ENCODE measurements at places on chromosomes 3 and 15.

DNA sequence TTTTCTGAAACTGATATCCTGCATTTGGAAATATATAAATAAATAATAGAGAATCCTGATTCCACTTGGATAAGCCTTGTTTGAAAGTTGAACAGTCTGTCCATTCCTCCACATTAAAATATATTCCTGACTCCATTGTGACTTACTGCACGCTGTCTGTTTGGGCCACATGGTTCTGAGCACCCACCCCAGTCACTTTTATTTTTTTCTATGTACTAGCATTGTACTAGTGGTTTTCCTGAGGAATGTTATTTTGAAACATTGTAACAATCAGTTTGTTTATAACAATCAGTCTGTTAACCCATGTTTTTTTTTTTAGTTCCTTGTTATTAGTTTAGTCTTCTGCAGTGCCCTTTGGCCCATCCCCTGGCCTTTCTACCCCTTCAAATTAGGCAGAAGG is 87.4 kb upstream of the CCNL1 start:
- no peak for DNase-seq

- no peak for DNase-seq
Measured at GRCh38 chr3:88030210-88030609, 28.6 kb downstream of the CGGBP1 start.

DNA sequence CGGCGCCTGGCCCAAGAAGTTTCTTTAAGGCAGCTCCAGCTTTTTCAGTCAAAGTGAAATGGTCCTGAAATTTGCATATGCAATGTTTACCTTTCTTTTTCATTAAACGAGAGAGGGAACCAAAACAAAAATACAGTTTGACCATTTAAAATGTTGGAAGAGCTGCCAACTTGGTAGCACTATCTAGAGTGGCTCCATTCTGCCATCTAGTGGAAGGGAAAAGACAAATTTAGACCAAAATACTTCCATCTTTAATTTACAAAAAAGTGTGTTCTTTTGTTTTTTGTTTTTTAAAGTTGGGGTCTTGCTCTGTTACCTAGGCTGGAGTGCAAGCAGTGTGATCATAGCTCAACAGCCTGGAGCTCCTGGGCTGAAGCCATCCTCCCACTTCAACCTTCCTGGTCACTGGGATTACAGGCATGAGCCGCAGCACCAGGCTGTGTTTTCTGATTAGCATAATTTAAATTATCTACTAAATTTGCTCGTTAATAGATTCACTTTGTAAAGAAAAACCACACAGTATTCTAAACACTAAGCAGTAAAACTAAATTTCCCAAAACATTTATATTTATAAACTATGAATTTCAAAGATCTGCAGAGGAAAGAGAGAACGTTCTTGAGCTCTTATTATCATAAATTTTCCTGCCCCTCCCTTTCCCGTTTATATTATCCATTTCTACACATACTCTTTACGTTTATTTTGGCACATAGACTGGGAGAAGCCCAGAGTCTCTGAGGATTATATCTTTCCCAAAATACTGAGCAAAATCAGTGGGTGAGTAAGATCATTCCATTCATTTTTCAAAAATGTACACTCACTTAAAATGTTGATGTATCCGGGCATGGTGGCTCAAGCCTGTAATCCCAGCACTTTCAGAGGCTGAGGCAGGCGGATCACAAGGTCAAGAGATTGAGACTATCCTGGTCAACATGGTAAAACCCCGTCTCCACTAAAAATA is 15.4 kb upstream of the RFC4 start:
- DNase-seq: peak; percentile 90

- no peak for DNase-seq
Measured at GRCh38 chr3:57876632-57877031, 120.5 kb downstream of the SLMAP start.

- DNase-seq: peak; percentile 44
Measured at GRCh38 chr15:99449514-99449913, 116.3 kb upstream of the MEF2A start.

DNA sequence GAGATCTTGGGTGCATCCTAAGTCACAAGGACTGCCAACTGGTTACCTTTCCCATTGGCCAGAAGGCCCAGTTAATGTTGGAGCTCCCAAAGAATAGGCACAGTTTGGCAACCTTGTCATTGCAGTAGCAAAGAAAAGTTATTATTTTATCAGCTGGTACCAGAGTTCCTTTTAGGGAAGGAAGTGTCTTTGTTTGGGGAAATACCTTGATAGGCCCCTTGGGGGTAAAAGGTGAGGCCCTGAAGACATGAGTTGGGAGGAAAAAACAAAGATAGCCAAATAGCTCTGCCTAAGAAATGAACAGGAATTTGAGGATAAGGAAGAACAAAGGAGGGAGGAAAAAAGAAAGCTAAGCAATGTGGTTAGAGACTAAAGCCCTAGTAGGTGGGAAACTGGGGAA is 85.8 kb downstream of the ANP32A start:
- DNase-seq: no peak

DNA sequence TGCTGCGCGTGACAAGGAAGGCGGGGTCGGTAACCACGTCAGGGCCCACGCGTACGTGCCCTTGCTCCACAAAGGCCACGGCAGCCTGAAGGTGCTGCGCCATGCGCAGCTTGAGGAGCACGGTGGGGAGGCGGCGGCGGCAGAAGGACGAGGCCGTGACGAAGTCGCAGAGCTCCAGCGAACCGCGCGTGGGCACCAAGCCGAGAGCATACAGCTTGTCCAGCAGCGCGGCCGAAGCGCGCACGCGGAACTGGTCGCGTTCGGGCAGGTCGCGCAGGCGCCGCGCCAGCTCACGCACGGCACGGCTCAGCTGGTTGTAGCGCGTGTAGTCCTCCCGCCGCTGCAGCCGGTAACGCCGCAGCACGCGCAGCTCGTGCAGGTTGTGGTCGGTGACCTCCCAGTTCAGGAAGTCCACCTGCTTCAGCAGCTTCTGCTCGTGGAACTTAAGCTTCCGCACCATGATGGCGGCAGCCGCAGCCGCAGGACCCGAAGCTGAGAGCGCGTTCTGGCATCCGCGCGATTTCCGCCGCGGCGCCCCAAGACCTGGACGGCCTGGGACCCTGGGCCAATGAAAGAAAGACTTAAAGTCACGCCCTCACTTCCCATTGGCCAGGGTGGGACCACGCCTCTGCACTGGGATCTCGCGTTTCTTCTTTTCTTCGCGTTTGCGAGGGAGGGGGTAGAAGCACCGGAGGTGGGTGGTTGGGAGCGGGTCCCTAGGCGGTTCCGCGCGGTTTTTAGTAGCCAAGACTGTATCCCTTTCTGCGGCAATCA is at the start of gene IMP3:
IMP3 (minus strand) TSS at position 516 of the 774 bp plus-strand sequence; CDS start at position 460, 56 bp downstream.
- DNase-seq: peak; percentile 98

GRCh38 chr15:34776606-34777105 is 18.7 kb downstream of the ACTC1 start:
- no peak for DNase-seq

GRCh38 chr15:99704444-99704838 is 28.8 kb downstream of the LYSMD4 start:
- peak; percentile 38 for DNase-seq

- DNase-seq: peak; percentile 20
Measured at GRCh38 chr3:23086331-23086730, 116.8 kb upstream of the UBE2E2 start.

DNA sequence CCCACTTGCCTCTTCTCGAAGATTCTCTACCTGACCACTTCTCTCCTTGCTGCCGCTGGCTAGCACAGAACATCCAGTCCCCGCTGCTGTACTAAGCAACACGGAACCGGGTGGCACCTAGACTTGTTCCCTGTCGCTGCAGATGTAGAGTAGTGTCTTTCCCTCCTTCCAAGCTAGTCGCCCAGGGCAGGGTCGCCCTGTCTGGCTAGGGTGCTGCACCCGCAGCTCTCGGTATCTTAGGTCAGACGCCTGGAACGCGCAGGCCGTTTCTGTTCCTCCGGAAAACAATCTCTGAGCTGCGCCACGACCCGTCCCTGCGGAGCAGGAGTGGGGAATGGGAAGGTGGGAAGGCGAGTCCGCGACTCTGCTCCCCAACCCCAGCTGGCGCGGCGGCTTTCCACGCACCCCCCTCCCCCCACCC is 758 bp upstream of the SNX33 start:
- no peak for DNase-seq
